ENCODE measurements at places on chromosomes 6 and 20.

DNA sequence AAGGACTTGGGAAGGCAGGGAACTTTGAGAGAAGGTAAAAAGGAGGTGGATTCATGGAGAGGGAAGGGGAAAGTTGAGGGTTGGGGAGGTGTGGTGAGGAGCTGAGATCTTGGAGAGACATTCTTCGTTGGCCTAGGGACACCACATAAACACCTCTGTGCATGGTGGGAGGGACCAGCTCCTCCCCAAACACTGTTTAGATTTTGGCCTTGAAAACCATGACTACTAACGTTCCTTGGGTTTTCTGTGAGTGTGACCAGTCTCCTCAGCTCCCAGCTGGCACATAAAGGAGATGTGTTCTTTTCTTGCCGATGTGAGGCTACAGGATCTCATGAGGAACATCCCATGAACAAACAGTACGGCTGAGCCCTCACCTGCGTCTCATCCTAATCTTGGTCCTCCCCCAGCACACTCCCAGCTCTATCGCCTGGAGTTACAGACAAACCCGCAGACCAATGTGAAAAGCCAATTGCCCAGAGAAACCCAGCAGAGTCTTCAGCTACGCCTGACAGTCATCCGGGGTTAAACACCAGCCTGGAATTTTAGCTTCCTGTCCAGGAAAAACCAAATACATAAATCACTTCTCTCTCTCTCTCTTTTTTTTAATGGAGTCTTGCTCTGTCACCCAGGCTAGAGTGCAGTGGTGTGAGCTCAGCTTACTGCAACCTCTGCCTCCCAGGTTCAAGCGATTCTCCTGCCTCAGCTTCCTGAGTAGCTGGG is 22.0 kb upstream of the DDR1 start:
- DNase-seq = no peak

DNA sequence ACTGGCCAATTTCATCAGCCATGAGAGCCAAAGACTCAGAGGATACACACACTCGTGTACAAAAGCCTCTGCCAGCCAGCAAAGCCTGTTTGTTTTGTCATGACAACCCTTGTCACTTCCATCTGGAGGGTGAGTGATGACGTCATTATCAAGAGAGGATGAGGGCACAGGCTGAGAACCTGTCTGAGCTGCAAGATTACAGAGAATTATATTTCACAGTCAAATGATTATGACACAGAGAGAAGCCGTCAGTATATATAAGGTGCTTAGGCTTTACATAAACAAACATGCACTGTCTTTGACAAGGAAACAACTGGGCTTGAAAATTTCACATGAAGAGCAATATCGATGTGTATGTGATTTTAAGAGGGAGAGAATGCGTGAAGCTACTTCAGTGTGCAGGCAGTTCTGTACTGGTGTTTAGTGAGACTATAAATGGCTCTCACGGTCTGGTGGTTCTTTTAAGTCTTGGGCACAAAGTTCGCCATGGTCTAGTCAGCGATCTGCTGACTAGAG is 36.5 kb upstream of the BCLAF1 start:
- no peak for DNase-seq

- no peak for DNase-seq
These were observed 19.2 kb upstream of the HFE start for GRCh38 chr6:26068036-26068435.

- DNase-seq = no peak
These were observed 213.1 kb upstream of the ZFP64 start for GRCh38 chr20:52404671-52405070.

DNA sequence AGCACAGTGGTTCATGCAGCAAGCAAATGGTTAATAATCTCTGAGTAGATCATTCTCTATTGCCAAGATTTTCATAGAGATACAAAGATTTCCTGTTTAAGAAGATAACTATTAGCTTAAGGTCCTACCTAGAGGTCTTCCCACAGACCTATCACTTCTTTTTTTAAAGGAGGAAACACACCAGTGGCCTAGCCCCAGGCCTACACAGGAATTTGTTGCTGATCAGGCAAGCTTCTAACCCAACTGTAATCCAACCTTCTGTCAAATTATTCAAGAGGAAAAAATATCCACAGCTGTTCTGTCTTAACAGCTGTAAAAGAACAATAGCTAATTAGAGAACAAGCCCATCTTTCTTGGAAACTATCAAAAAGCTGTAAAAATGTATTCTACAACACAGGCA is 332.8 kb downstream of the BTBD9 start:
- DNase-seq = no peak
